Endodermal cell (in vitro differentiated cells): ENCODE measurements at places on chromosomes 2 and 18.

- peak; percentile 79 for DNase-seq
These were observed 154.9 kb upstream of the NDUFV2 start for GRCh38 chr18:8947566-8947965.

- DNase-seq: peak; percentile 28
These were observed 106.5 kb upstream of the TEX51 start for GRCh38 chr2:126792186-126792585.

- DNase-seq: no peak
These were observed 89.6 kb downstream of the SLC25A12 start for GRCh38 chr2:171804456-171804855.

- DNase-seq: no peak
These were observed 56.7 kb downstream of the TNS1 start for GRCh38 chr2:217946051-217946450.

DNA sequence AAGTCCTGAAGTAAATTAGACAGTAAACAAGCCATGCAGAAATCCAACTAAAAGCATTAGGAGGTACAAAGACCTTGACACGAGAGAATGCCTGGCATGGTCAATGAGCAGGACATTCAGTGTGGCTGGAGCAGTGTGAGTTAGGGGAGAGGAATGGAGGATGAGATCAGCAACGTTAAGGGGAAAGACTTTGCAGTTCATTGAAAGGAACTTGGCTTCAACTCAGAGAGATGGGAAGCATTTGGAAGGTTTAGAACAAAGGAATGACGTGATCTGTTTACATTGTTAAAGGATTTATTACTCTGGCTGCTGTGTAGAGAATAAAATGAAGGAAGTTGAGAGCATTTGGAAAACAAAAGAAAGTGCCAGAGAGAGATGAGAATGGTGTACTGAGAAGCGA, 621.3 kb downstream of the XIRP2 start:
- DNase-seq: peak; percentile 66

DNA sequence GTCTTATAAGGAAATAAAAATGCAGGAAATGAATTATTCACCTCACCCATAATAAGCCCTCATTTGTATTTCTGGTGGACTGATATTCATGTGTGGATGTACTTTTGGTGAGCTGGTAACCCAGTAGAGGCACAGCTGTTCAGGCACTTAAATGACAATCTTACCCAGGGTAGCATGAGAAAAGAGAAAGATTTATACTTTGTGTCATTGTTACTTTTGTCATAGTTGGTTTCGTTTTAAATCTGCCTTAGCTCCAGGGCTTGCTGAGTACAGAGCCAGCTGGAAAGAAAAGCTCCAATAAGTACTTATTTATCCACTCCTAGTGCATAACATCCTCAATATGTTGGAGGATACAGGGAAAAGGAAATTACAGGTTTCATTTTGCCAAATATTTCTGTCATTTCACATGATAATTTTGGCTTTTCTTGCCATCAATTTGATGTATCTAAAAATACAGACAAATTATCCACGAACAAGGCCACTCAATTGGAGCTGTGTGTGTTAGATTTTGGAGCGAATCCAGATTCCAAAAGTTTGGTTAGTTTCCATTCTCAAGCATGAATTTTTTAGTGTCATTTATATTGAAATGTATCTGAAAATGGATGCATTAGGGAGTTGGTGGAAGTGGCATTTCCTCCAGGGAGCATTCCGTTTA, 1276.1 kb upstream of the FAM98A start:
- no peak for DNase-seq

- no peak for DNase-seq
These were observed 195.9 kb downstream of the SEPTIN10 start for GRCh38 chr2:109417701-109418335.

- DNase-seq: no peak
These were observed 14.5 kb downstream of the SESTD1 start for GRCh38 chr2:179250095-179250494.

GRCh38 chr2:226977775-226978190, 141.9 kb downstream of the RHBDD1 start:
- DNase-seq: no peak

DNA sequence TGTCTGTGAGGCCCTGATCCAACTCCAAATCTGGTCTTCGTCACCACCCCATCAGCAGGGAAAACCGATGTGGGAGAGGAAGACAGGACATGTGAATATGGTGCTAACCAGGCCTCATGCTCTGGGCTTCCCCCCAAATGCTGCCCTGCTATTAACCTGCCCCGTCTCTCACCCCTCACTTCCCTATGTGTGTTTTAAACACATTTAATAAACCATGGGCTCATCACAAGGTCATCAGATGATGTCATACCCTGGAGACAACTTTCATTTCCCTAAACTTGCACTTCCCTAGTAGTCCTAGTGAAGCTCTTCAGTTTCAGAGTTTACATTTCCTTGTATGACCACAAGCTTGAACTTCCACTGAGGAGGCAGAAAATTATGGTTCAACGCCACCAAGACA, 49.9 kb downstream of the CD8B2 start:
- DNase-seq: no peak
